ENCODE measurements at places on chromosomes 3 and 15.

DNA sequence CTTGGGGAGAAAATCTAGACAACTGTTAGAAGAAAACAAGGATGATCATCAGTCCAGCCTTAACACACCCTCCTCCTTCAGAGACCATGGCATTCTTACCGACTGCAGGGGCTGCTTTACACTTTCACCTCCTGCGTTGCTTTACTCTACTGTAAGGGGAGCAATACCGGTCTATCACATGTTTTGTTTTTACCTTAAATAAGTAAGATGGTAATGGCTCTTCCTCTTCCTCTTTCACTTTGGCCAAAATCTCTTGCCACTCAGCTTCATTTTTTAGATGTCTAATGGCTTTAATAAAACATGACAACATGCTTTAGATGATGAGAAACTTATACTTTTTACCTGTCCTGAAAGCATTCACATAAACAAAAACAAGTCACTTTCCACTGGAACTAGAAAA lies 33.4 kb upstream of the STIMATE start:
- DNase-seq, result no peak

- DNase-seq, result no peak
Measured at GRCh38 chr3:18808429-18808828, 339.9 kb upstream of the KCNH8 start.

- DNase-seq, result peak; percentile 35
Measured at GRCh38 chr3:66265649-66266048, 44.8 kb downstream of the SLC25A26 start.

GRCh38 chr15:28184166-28184565 lies 85.1 kb upstream of the OCA2 start:
- no peak for DNase-seq

DNA sequence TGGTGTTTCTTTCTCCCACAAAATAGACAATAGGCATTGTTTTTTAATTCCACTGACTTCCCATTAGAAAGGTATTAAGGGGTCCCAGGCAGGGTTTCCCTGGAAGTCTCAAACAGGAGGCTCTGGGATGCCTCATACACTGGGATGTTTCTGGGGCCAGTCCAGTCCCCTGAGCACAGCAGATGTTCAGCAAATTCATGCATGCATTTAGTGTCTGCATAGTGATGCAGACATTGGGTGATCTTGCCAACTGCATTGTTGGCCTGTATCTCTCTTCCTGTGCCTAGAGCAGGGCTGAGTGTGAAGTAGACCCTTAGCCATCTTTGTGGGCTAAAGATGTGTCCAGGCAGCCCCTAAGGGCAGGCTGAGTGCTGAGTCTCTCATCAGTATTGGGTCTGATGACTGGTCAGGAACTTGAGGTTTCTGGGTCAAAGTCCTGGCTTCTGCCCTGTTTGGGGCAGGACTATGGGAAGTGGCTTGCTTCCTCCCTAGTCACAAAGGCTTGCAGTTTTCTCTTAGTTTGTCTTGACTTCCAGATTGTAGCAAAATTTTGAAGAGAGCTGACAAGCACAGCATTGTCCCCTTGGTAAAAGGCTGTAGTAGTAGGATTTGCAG lies 56.5 kb downstream of the BSN start:
- DNase-seq, result no peak

GRCh38 chr3:158961911-158962310 lies 160.1 kb downstream of the MFSD1 start:
- no peak for DNase-seq

All from NCI-H69 (cell line).